Endothelial cell of coronary artery (primary cell): ENCODE measurements at places on chromosomes 2 and 18. TPM values are rescaled to one million over a fixed set of nuclear protein-coding genes. Genes with fewer than 3 reads are reported as not detected.

ERMN gene
- not detected in 2 replicates for total RNA-seq

LIMS2 gene
- 9.4 and 22.1 TPM in 2 replicates for total RNA-seq

BOLL gene
- not detected in 2 replicates for total RNA-seq

CBLN2 gene
- total RNA-seq, result 0.09 and 0.47 TPM in 2 replicates

LHCGR gene
- total RNA-seq, result not detected in 2 replicates

TMEM169 gene
- under 0.01 TPM in 1 of 2 replicates, not detected in the other for total RNA-seq

CNDP1 gene
- total RNA-seq, result not detected in 2 replicates

MLPH gene
- total RNA-seq, result 13.8 TPM in 1 of 2 replicates, not detected in the other

CYTIP gene
- total RNA-seq, result not detected in 2 replicates

HOXD11 gene
- not detected in 2 replicates for total RNA-seq

SAG gene
- total RNA-seq, result not detected in 2 replicates

DPP10 gene
- not detected in 2 replicates for total RNA-seq

HOXD13 gene
- total RNA-seq, result not detected in 2 replicates

PIKFYVE gene
- 21.1 and 26.3 TPM in 2 replicates for total RNA-seq

REG1B gene
- total RNA-seq, result not detected in 2 replicates

CCDC148 gene
- total RNA-seq, result 0.09 and 0.18 TPM in 2 replicates

PRKAG3 gene
- not detected in 2 replicates for total RNA-seq

GPR35 gene
- total RNA-seq, result under 0.01 and 0.47 TPM in 2 replicates

KCNF1 gene
- 0.09 and 1.9 TPM in 2 replicates for total RNA-seq

XDH gene
- not detected in 2 replicates for total RNA-seq

EPB41L3 gene
- 147 and 234 TPM in 2 replicates for total RNA-seq
